ENCODE measurements at places on chromosomes 5 and 9. TPM values are rescaled to one million over a fixed set of nuclear protein-coding genes. Genes with fewer than 3 reads are reported as not detected.

Gene GSN
- total RNA-seq = 753 TPM

Gene PCDHGC3
- 16.1 TPM for total RNA-seq

Gene PAX5
- total RNA-seq = not detected

DNA sequence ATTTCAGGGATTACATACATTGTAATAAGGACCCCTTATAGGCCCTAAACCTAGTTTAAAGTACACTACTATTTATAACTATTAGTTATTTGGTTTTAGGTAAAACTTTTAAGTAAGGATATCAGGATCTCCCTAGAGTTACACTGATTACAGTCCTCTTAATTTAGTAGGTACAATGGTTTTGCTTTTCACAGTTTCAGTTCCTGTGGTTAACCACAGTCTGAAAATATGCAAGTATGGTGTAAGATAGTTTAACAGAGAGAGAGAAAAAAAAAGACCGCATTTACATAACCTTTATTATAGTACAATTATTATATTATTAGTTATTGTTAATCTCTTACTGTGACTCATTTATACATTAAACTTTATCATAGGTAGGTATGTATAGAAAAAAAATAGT, 725.3 kb upstream of the PTPRD start:
- no peak overlapping the region for H3K4me3 ChIP-seq
- no peaks in the 10 kb centered on the region for H3K36me3 ChIP-seq
- H3K27ac ChIP-seq = no peak overlapping the region
- DNase-seq = no peak

DNA sequence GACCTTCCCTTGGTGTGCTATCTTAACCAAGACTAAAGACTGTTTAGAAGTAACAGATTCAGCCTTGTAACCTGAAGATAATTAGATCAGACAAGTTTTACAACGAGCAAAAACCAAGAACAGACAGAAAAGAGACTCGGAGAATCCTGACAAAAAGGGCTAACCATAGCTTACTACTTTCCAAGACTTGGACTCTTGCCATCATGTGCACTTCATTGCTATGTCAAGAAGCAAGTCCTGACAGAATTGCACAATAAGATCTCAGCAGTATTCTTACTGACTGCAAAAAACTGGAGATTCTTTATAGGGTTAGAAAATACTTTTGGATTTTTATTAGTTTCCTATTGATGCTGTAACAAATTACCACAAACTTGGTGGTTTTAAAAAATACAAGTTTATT, 1539.0 kb upstream of the NUDT12 start:
- no peak overlapping the region for H3K4me3 ChIP-seq
- DNase-seq = no peak
- H3K27me3 ChIP-seq = no peaks in the 10 kb centered on the region
- no peaks in the 10 kb centered on the region for H3K4me1 ChIP-seq
- no peak overlapping the region for H3K27ac ChIP-seq

DNA sequence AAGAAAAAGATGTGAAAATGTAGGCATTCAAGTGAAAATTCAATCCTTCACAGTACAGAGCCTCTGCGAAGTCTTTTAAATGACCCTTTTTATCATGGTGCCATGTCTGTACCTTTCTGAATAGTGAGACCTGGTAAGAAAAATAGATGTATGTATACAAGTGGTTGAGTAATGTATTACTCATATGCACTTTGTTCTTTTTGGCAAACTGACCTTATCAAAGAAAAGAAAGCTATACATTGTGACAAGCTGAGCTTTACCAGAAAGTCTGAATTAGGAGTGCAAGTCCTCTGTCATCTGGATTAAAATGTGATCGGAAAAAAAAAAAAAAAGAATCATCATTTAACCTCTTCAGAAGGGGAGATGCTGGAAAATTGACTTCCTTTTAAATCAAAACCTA, 356.4 kb upstream of the CCNH start:
- no peak overlapping the region for H3K4me3 ChIP-seq
- H3K4me1 ChIP-seq = no peaks in the 10 kb centered on the region
- DNase-seq = no peak
- no peaks in the 10 kb centered on the region for H3K36me3 ChIP-seq
- H3K27ac ChIP-seq = no peak overlapping the region

GRCh38 chr5:43121233-43121912, 659 bp downstream of the ZNF131 start:
- peak overlapping the region; percentile 85 for H3K4me3 ChIP-seq
- H3K36me3 ChIP-seq = no peaks in the 10 kb centered on the region
- no peaks in the 10 kb centered on the region for H3K27me3 ChIP-seq
- H3K27ac ChIP-seq = peak overlapping the region; percentile 99
- peaks cover 28% of the 10 kb centered on the region for H3K4me1 ChIP-seq

DNA sequence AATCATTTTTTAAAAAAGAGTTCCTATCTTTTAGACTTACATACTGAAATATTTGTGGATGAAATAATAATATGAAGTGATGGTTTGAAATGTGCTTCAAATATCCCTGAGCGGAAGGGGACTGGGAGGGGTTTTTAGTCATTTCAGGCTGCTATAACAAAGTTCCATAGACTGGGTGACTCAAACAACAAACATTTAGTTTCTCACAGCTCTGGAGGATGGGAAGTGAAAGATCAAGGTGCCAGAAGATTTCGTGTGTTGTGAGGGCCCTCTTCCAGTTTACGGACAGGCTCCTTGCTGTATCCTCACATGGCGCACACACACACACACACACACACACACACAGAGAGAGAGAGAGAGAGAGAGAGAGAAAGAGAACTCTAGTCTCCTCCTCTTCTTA, 27.1 kb upstream of the TEX10 start:
- no peak overlapping the region for H3K27ac ChIP-seq
- no peak overlapping the region for H3K4me3 ChIP-seq
- no peaks in the 10 kb centered on the region for H3K4me1 ChIP-seq
- H3K36me3 ChIP-seq = no peaks in the 10 kb centered on the region
- no peak for DNase-seq
- no peaks in the 10 kb centered on the region for H3K27me3 ChIP-seq

DNA sequence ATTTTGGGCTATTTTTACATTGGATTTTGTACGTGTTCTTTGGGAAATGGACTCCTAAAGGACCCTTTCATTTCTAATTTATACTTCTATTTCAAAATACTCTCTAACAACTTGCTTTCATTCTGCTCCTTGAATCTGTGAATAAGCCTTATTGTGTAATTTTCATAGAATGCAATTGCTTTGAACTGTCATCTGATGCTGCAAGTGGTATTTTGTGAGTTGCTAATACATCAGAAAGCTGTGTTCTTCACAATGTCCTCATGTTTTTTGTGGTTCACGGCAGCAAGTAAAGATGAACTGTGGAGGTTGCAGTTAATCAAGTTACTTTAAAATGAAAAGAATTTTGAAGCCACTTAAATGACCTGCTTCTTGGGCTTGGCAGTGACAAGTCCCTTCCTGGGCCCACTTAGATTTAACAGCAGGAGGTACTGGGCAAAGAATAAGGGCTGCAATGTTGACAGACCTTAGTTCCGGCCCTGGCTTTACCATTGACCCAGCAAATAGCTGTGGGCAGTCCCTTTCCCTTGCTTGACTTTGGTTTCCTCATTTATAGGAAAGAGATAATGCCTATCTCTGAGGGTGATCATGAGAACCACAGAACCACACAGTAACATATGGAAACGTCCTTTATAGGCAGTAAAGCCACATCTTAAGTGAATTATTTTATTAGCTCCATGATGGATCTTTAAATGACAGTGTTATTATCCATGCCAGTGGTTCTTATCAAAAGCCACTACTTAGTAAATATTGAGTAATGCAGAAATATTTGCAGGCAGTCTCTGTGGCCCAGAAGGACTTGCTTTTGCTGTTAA, 54.8 kb downstream of the IQGAP2 start:
- peaks cover 48% of the 10 kb centered on the region for H3K4me1 ChIP-seq
- peak; percentile 15 for DNase-seq
- peak overlapping the region; percentile 66 for H3K27ac ChIP-seq
- no peaks in the 10 kb centered on the region for H3K27me3 ChIP-seq
- H3K36me3 ChIP-seq = no peaks in the 10 kb centered on the region

GRCh38 chr5:41641621-41642020, 131.2 kb upstream of the PLCXD3 start:
- H3K36me3 ChIP-seq = no peaks in the 10 kb centered on the region
- no peaks in the 10 kb centered on the region for H3K27me3 ChIP-seq
- no peak overlapping the region for H3K27ac ChIP-seq
- DNase-seq = no peak

GRCh38 chr9:125887172-125887571, 140.0 kb downstream of the PBX3 start:
- DNase-seq = no peak
- H3K27me3 ChIP-seq = no peaks in the 10 kb centered on the region
- H3K4me1 ChIP-seq = peaks cover 25% of the 10 kb centered on the region
- H3K4me3 ChIP-seq = no peak overlapping the region

- H3K27ac ChIP-seq = peak overlapping the region; percentile 95
- H3K4me3 ChIP-seq = no peak overlapping the region
- H3K4me1 ChIP-seq = peaks cover 66% of the 10 kb centered on the region
- H3K36me3 ChIP-seq = no peaks in the 10 kb centered on the region
- no peaks in the 10 kb centered on the region for H3K27me3 ChIP-seq
- DNase-seq = no peak
Observed at GRCh38 chr9:137294681-137295237, 7.3 kb downstream of the NRARP start.

DNA sequence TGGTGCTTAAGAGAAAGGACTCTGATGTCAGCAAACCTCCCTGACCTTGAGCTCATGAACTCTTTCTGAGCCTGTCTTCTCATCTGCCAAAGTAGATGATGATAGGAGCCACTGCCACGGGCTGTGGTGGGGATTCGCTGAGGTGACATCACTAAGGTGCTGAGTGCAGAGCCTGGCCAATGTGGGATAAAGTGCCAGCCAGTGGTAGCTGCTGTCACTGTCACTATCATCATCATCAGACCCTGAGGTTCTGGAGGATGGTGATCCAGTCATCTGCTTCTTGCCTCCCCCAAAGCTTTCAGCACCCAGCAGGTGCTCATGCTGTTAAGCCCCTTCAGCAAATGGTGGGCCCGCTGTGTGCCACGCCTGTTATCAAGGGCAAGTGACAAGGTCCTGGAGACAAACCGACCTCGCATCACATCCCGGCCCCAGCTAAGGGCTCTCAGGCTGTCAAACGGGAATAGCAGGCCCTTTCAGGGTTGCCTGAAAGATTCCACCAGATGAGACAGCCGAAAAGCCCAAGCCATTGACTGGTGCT, 6.4 kb downstream of the FPGS start:
- no peak for DNase-seq
- H3K4me3 ChIP-seq = no peak overlapping the region

- DNase-seq = no peak
- H3K4me1 ChIP-seq = peaks cover 20% of the 10 kb centered on the region
- peaks cover 63% of the 10 kb centered on the region for H3K27me3 ChIP-seq
Observed at GRCh38 chr5:42995360-42995751, 44.8 kb downstream of the ANXA2R start.

DNA sequence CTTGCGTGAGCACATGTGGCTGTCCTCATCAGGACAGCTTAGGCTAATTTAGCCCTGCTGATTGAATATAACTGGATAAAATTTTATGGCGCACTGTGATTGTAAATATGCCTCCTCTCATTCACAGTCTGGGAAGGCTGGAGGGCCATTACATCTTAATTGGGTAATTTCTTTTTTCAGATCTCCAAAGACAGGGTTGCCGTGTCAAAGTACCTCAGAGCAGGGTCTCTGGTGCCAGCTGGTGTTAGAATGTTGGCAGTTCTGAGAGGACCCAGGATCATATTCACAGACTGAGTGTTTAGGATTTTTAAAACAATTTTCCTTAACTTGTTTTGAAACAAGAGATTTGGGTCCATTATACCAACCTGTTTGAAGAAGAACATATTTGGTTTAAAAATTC, 455.7 kb upstream of the TLE4 start:
- H3K36me3 ChIP-seq = no peaks in the 10 kb centered on the region
- no peak for DNase-seq
- H3K27ac ChIP-seq = no peak overlapping the region
- H3K4me3 ChIP-seq = no peak overlapping the region
- peaks cover 7% of the 10 kb centered on the region for H3K4me1 ChIP-seq
- H3K27me3 ChIP-seq = no peaks in the 10 kb centered on the region

- no peak for DNase-seq
- no peaks in the 10 kb centered on the region for H3K4me1 ChIP-seq
- H3K27ac ChIP-seq = no peak overlapping the region
- H3K27me3 ChIP-seq = no peaks in the 10 kb centered on the region
Observed at GRCh38 chr5:137573376-137573775, 74.2 kb upstream of the SPOCK1 start.

DNA sequence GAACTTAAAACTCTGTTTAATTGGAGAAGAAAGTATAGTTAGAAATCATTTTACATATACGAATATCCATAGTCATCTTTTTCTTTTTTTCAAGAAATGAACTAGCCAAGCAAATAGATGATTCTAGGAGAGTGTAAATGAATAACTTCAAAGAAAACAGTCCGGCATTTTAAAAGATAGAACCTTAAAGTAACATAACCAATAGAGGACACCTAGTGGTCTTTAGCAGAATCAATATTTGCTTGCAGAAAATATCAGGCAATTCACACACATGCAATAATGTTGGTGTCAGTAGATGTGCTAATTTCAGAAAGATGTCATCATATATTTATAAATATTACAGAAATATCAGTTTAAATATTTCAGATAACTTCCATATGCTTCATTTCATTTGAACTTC, 57.1 kb downstream of the HCN1 start:
- no peak overlapping the region for H3K4me3 ChIP-seq
- no peaks in the 10 kb centered on the region for H3K27me3 ChIP-seq
- no peak overlapping the region for H3K27ac ChIP-seq
- H3K4me1 ChIP-seq = no peaks in the 10 kb centered on the region
- DNase-seq = no peak
- H3K36me3 ChIP-seq = no peaks in the 10 kb centered on the region

GRCh38 chr5:135497971-135498636, 37.7 kb downstream of the NEUROG1 start:
- no peaks in the 10 kb centered on the region for H3K36me3 ChIP-seq
- H3K4me3 ChIP-seq = no peak overlapping the region
- H3K4me1 ChIP-seq = no peaks in the 10 kb centered on the region
- no peak for DNase-seq
- H3K27me3 ChIP-seq = no peaks in the 10 kb centered on the region

DNA sequence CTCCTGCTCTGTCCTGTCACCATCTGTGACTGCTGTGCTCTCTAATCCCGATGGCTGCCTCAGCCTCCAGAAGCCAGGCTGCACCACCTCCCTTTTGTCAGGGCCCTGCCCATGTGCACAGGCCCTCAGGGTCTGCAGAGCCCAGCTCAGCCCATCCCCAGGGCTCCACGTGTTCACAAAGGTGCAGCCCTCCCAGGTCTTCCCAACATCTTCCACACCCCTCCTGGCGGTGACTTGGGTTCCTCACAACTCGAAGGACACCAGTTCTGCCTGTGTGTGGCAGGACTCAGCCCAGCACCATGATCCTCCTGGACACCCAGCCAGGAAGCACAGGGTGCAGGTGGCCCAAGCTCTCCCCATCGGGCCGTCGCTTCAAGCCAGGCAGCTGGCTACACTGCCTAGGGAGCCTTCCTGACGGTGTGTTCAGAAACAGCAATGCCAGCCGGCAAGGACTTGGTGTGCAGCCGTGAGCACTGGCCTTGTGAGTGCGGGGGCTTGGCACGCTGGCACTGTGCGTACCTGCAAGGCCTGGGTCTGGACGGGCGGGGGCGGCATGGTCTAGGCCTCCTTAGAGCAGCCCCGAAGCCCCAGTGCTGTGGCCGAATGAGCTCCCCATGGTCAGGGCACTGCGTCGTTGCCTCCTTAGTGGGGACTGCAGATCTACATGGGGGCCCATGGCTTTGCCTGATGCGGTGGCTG, 96.1 kb downstream of the MRPL36 start:
- no peak overlapping the region for H3K4me3 ChIP-seq
- no peak overlapping the region for H3K27ac ChIP-seq
- peaks cover 9% of the 10 kb centered on the region for H3K4me1 ChIP-seq
- DNase-seq = no peak
- no peaks in the 10 kb centered on the region for H3K27me3 ChIP-seq
- H3K36me3 ChIP-seq = no peaks in the 10 kb centered on the region
